Head of caudate nucleus (tissue), 42 donors: ENCODE measurements at places on chromosomes 7 and 10.

DNA sequence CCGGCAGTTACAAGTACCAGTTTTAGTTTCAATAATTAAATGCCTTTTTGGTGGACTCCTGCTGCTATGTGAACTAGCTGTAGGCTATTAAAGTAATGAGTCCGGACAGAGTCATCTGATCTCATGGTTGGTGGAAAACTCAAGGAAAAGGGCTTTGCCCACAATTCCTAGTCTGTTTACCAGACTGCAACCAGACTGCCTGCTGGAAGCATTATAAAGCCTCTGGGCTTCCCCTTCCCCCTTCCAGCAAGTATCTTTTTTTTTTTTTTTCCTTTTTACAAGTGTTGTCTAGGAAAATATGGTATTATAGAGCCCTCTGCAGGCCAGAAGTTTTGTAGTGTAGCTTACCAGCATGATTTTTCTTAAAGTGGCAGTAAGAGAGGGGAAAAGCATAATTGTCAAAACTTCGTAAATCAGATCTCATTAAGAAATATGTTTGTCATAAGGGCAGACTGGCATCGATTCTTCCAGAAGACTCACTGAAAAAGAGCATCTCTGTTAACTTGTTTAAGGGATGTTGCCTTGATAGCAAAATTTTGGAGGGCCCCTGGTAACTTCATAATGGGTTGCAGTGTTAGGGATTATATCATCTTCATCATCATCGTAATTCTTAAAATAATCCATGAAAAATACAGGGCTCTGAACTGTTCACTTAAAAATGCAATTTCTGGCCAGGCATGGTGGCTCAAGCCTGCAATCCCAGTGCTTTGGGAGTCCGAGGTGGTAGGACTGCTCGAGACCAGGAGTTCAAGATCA is 181.3 kb downstream of the TAX1BP1 start:
- DNase-seq = no peak

DNA sequence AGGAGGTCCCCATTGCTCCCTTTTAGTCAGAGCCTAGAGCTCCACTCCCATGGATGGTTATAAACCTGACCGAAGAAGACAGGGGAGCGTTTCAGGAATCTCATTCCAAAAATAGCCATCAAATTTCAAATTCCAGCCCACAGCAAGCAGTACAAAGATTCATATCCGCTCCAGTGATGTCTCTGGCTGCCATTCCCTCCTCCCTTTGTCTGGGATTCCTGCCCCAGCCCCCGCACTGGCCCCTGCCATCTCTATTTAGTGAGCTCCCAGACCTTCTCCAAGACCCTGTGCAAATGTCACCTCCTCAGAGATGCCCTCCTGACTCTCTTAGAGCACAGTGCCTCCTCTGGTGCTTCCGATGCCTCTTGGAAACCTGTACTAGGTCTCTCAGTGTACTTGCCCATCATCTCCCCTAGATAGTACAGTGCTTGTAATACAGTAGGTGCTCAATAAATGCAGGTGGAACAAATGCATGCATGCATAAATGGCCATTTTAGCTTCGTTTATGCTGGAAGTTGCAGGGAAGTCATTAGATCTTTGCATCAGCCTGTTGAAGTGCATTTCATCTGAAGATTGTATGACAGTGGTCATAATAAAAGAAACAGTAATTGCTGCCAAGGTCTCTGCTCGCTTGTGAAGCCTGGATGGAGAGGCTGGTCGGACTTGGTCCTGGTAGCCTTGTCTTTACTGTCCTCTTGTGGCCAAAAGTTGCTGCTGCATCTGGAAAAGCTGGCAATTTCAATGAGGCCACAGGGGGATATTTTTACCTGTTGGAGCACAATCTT is 32.0 kb upstream of the HABP2 start:
- DNase-seq = peak; percentile 65

- no peak for DNase-seq
Observed at GRCh38 chr7:22759721-22760120, 32.7 kb downstream of the IL6 start.

DNA sequence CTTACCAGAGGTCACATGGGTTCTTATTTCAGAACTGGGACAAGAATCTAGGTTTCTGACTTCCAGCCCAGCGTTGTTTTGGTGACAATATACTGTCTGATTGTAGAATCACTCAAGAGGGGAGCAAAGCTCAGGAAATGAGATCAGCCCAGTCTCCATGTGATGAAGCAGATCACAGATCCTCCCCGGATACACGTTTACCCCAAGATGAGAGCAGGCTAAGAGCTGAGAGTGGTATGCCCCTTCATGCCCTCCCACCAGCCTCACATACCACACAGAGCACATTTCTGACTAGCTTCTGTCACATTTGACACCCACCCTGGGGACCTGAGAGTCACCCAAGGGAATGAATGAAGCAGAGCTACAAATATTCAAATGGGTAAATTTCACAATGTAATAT is 27.1 kb upstream of the PRKCQ start:
- no peak for DNase-seq

DNA sequence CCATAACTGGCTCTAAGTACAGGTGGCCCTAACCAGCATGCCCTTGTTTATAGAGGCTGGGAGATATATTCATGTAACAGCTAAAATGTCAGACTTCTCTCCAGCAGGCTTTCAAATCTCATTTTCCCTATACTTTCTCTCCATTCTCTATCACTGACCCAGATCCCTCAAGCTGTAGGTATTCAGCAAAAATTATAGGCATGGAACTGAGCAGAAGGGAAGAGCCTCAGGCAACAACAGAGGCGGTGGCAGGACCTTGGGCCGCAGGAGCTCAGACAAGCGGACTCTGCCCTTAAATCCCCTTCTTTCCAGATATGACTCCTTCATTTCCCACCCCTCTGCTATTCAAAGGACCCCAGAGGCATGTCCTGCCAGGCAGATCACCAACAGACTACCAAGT is 417.4 kb downstream of the PLXNA4 start:
- DNase-seq = no peak

DNA sequence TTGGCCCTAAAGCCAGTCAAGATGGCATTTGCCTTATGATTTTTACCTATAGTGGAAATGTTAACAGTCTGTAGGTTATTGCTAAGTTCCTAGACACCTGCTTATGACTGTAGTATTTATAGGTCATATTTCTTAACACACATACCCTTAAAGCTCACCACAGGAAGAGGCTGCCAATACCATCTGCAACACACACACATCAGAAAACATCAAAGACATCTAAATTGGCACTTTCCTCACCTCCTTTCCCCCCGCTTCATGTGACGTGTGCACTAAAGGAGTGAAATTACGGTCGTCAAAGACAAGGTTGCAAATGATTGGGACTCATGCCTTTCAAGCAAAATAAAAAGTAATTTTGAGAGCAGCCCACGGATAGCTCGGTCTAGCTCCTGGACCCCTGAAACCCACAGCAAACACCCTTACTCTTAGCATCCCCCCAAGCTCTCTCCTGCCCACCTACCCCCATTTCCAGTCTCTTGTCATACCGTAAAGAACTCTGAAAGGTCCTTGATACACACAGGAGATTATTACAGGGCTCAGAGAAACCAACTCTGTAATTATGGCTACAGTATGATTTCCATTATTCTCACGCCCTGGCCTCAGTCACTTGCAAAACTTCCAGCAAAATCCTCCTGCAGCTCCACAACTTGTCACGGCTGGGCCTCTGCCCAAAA is 90.5 kb downstream of the PLXNA4 start:
- no peak for DNase-seq

GRCh38 chr10:38226385-38226784 is 132.2 kb downstream of the ZNF37A start:
- DNase-seq = no peak

DNA sequence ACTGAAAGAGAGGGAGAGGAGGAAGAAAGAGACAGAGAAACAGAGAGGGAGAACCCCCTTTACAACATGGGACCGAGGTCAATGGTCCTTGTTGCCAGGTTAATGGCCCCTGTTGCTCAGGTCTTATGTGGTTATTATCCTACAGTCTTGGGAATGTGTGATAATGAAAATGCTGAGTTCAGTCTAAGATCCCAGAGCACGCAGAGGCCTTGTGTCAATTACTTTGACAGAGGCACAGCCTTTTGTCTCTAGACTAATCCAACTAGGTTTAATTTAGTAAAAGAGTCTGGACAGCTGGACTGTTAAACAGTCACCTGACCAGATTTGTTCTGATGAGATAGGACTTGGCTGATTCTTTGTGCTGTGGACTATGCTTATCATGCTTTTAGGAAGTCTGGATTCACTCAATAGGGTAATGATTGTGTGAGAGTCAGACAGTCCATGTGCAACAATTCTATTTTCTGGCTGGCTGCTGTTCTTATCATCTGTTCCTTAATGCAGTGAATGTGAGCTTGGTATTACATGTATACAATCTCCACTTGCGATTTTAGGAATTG is 157.4 kb upstream of the MAGI2 start:
- DNase-seq = no peak
